Activated CD8-positive, alpha-beta memory T cell treated with anti-CD3 and anti-CD28 coated beads for 4 hours (primary cell): ENCODE measurements at places on chromosomes 5 and 9.

DNA sequence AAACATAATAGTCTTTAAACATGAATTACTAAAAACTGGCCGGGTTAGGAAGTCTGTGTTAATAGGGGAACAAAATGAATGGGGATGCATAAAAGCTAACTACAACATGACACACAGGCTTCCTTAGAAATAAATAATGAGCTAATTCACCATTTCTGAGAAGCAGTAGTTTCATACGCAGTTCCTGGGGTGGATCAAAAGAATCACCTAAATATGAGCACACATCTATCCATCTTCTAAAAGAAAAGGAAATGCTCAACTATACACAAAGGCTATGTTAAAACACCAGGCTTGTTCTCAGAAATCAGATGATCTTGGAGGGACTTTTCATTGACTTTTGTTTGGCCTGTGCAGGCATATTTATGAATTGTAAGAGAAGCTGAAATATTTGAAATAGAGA is 373.0 kb downstream of the ARRDC3 start:
- no peak for DNase-seq

GRCh38 chr5:161382685-161383084 is 163.8 kb downstream of the GABRB2 start:
- no peak for DNase-seq

GRCh38 chr9:124216474-124217176 is 41.1 kb upstream of the NEK6 start:
- DNase-seq: peak; percentile 45

DNA sequence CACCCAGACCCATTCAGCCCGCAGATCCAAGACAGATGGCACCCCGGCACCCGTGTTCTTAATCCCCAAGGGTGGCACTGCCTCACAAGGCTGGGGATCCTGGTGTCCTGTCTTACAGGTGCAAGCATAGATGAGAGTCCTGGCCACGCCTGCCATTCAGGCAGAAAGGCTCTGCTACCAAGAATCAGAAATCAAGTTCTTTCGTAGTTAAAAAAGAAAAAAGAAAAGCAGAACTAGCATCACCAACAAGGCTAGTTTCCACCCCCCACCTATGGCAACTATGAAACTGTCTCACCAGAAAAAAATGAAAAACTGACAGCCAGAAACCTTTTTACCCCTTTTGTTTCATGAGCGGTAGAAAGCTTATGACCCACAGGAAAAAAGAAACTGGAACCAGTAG is 170.4 kb downstream of the SYK start:
- DNase-seq: no peak

DNA sequence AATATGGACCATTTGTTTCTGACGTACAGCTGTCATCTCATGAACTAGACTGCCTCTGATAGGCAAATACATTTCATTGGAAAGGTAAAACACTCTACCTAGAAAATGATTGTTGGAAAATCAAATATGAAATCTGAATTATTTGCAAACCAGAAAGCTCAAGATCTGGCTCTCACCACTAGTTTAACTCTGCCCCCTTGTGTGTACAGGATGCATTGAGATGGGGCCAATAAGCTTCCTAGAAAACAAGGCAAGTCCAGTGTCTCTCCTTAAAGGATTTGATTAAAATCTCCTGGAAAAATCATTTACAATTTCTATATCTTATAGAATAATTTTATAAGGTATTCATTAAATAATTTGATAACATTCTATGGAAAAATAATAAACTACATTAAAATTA is 311.9 kb upstream of the ANKH start:
- no peak for DNase-seq

GRCh38 chr9:4416467-4416866 is 73.8 kb upstream of the SLC1A1 start:
- no peak for DNase-seq

- no peak for DNase-seq
Measured at GRCh38 chr5:175694371-175695160, 36.7 kb downstream of the HRH2 start.

DNA sequence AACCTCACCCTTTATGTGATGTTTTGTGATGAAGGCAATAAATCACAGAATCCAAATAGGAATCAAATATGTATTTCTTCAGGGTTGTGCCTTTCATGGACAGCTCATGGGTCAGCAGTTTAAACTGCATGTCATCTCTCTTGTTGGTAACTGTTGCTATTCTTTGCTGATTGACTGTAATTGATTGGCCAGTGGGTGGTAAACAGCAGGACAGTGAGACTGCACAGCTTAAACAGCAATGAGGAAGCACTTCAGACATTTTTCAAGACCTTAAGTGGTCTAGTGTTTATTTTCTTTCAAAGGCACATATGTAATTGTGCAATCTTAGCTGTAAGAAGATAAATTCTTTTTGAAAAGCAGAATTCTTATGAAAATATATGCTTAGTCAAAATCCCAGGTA is 260.5 kb downstream of the COX7C start:
- DNase-seq: no peak

GRCh38 chr5:6722015-6722414 is 8.8 kb downstream of the TENT4A start:
- DNase-seq: no peak

GRCh38 chr5:82924226-82925060 is 152.8 kb downstream of the TMEM167A start:
- DNase-seq: no peak

DNA sequence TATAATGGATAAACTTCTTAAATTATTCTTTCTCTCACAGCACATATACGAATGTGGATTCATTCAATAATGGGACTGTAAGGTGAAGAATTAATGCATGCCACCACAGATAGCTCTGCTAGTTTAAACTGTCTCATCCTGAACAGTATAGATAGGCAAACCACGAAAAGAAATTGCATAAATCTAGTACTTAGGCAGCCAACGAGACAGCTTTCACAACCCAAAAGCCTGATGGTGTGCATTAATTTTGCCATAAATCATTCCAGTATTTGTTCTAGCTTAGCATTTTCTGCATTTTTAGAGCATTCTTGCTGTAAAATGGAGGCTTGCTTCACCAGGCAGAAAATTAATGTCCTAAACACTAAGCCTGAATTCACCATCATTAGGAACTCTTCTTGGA is 834.2 kb upstream of the DMAC1 start:
- DNase-seq: no peak

- no peak for DNase-seq
Measured at GRCh38 chr5:150639751-150640150, 709 bp upstream of the SYNPO start.

DNA sequence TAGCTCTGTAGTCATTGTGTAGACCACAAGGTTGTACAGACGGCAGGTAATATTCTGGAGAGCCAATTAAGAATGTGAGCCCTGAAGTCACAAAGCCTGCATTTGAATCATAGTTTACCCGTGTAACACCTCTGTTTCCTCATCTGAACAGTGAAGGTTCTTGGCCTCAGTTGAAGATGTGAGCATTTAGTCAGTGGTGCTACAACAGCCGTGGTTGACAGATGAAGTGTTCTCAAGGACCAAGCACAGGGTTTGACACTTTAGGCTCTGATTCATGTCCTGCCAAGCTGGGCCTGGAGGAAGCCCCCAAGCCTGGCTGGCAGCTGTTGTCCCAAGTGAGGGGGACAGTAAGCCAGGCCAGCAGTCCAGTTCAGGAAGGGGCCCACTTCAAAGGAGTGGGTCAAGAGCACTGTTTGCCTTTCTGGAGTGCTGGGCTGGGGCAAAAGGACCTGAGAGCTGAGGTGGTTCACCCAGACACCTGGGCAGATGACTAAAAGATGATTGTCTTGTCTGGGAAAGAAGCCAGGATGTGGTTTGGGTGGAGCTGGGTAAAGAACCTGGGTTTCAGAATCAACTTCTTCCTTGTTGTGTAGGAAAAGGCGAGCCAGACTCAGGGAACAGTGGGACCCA is 20.7 kb downstream of the FAXDC2 start:
- DNase-seq: no peak

GRCh38 chr9:132054024-132054423 is 25.6 kb downstream of the MED27 start:
- no peak for DNase-seq
